Dermis microvascular lymphatic vessel endothelial cell (primary cell): ENCODE measurements at places on chromosomes 6 and 20. TPM values are rescaled to one million over a fixed set of nuclear protein-coding genes. Genes with fewer than 3 reads are reported as not detected.
A peak's percentile ranks its signal among the peaks of the same experiment; 100 is the strongest.

LRRN4 gene
- not detected in 2 replicates for total RNA-seq

DNA sequence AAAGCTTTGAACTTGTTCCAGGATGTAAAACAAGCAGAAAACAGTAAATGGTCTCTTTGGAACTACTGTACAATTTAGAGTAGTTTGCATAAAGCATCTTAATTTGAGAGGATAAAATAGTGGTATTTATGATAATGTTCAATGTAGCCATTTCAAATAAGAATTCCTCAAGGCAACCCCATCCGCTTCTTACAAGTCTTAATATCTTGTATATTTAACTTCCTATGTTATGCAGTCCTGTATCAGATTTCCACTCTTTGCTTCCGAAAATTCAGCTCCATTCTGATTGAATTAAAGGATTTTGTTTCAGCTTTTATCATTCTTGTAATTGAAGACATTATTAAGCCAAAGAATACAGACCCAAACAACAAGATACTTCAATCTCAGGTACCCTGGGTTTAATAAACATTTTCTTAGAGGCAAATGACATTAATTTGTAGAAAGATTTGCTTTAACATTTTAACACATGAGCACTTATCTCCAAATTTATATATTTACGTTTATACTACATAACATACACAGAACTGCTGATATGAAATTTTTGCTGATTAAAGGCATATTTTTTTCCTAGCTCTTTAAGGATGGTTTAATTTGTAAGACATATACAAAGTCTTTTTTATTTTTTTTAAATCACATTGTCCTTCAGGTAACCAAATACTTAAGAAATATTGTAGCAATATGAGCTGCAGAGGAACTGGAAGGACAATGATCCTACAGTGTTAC is 131.1 kb upstream of the BEND3 start:
- no peak for DNase-seq

RAB32 gene
- 81.5 and 85.6 TPM in 2 replicates for total RNA-seq

TFAP2C gene
- total RNA-seq, result not detected in 2 replicates

GNAS-AS1 gene
- under 0.01 TPM in 2 replicates for total RNA-seq

DNA sequence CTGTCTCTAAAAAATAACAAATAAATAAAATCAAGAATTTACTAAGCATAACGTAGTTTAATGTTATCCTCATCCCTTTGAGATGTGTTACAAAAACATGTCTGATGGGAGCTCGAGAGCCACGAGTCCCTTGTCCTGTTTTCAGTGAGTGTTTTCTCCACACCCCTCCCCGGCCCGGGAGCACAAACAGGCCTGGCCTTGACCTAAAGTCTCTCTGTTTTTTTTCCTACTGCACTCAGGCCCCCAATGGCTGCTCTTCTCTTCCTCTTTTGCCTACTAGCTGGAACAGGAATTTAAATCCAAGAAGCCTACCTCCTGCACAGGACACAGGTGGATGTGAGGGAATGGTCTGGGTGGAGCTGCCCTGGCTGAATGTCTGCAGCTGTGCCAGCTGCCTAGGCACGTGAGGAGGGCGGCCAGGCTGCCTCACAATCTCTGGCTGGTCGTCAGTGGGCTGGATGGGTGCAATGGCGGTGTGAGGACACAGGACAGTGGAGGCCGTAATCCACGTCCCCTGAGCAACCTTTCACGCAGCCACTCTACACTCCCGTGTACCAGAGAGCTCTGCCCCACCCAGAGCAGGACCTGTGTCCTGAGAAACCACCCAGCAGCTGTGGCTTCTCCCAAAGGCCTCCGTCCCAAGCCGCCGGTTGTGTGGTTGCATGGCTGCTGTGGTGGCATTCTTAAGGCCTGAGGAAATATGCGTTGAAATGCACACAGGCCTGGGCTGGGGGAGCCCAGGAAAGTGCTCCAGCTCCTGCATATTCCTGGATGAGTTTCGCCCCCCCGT is 117.5 kb downstream of the FAM120B start:
- DNase-seq, result no peak

CCDC170 gene
- under 0.01 TPM in 2 replicates for total RNA-seq

GRCh38 chr6:166691199-166691598 is 64.1 kb upstream of the RPS6KA2 start:
- peak; percentile 84 for DNase-seq

ARG1 gene
- under 0.01 TPM in 1 of 2 replicates, not detected in the other for total RNA-seq

GRCh38 chr6:17927705-17928104 is 59.7 kb downstream of the KIF13A start:
- no peak for DNase-seq

DNA sequence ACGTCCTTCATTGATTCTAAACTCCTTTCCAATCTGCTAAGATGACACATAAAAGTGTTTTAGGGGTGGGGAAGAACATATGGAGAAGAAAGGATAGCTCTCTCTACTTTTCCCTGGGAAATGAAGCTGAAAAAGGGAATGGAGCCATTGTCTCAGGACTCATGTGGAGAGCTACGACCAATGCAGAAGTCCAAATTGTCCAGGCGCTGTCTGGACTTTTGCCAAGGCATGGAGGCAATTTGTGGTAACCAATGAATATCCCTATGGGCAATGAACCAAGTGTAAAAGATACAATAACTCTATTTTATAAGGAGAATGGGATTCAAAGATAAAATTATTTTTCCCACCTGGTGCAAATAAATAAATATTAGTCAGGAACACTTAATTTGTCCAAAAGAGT is 16.1 kb downstream of the FBXL4 start:
- no peak for DNase-seq
